Cortex of kidney (tissue), 1 donor: ENCODE measurements at places on chromosomes 6 and 20.

GRCh38 chr6:119533603-119534279 lies 184.2 kb upstream of the MAN1A1 start:
- no peak for DNase-seq

GRCh38 chr6:123518441-123519188 lies 118.1 kb downstream of the TRDN start:
- no peak for DNase-seq

- DNase-seq: no peak
Observed at GRCh38 chr6:36510365-36510764, 36.9 kb downstream of the STK38 start.

DNA sequence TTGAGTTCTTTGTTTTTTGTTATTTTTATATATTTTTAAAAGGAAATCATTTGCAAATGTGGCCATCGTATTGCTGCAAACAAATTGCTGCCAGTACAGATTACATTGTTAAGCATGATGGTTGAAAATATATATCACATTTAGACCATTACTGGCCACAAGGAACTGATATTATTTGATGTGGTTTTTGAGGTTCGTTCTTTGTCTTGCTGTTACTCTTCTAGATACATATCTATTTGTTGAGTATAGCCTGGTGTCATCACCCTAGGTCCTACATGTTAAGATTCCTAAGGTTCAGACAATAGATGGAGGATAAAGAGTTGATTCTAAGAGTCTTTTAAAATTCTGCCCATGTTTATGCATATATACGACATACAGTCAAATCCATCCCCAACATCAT lies 306.0 kb downstream of the FARS2 start:
- DNase-seq: no peak

GRCh38 chr20:32052778-32053362 lies 828 bp downstream of the HCK start:
- no peak for DNase-seq
